ENCODE measurements at places on chromosomes 6 and 20.

- peak; percentile 74 for DNase-seq
These were observed 41.5 kb upstream of the KCNQ5 start for GRCh38 chr6:72580281-72580940.

- DNase-seq: no peak
These were observed 3.5 kb upstream of the CDYL start for GRCh38 chr6:4772750-4773149.

GRCh38 chr6:163335671-163336545 is 78.6 kb upstream of the QKI start:
- no peak for DNase-seq

GRCh38 chr6:37798436-37799262 is 20.9 kb upstream of the ZFAND3 start:
- DNase-seq: no peak

- no peak for DNase-seq
These were observed 115.5 kb downstream of the REV3L start for GRCh38 chr6:111367393-111368088.
